ENCODE measurements at places on chromosomes 3 and 15.

GRCh38 chr3:186520957-186521842 lies 23.0 kb downstream of the CRYGS start:
- DNase-seq = no peak

DNA sequence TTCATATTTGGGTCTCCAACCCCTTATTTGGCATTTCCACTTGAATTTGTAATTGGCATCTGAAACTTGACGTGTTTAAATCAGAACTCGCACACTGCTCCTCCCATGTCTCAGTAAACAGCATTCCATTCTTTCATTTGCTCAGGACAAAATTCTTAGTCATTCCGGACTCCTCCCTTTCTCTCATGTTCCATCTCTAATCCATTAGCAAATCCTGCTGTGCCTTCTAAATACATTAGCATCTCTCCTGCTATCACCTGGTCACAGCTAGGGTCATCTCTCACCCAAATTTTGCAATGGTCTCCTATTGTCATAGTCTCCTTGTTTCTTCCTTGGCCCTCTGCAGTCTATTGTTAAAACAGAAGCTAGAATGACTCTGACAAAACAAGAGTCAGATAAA lies 119.9 kb upstream of the CADPS start:
- no peak for DNase-seq

GRCh38 chr15:38224486-38224885 lies 28.1 kb upstream of the SPRED1 start:
- DNase-seq = no peak

GRCh38 chr3:14142567-14143270 lies 17.9 kb downstream of the TMEM43 start:
- no peak for DNase-seq

DNA sequence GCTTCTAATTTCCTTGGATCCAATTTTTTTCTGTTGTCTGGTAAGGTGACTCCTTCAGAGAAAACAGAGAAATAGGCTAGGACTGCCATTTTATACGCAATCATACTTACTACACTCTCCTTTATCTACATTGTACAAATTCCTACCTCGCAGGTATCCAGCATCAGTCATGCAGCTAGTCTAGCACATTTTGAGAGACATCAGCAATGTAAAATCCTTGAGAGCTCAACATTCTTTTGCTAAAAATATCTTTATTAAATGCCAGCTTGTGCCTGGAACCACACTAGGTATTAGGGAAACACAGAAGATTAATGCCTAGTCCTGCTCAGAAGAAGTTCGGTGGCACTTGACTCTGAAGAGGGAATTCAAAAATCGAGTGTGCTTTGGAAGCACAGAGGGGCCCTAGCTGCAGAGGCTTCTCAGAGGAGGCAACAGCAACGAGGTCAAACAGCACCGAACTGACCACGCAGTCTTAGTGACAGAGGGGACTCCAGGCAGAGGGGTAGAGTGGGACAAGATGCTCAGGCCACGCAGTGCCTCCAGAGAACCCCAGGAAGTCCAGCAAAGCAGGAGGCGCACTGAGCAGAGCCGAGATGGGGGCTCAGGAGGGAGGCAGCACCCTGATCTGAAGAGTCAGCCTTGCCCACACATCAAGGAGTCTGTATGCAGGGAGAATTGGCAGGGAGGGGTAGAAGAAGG lies 3.5 kb downstream of the FAM174B start:
- DNase-seq = no peak

DNA sequence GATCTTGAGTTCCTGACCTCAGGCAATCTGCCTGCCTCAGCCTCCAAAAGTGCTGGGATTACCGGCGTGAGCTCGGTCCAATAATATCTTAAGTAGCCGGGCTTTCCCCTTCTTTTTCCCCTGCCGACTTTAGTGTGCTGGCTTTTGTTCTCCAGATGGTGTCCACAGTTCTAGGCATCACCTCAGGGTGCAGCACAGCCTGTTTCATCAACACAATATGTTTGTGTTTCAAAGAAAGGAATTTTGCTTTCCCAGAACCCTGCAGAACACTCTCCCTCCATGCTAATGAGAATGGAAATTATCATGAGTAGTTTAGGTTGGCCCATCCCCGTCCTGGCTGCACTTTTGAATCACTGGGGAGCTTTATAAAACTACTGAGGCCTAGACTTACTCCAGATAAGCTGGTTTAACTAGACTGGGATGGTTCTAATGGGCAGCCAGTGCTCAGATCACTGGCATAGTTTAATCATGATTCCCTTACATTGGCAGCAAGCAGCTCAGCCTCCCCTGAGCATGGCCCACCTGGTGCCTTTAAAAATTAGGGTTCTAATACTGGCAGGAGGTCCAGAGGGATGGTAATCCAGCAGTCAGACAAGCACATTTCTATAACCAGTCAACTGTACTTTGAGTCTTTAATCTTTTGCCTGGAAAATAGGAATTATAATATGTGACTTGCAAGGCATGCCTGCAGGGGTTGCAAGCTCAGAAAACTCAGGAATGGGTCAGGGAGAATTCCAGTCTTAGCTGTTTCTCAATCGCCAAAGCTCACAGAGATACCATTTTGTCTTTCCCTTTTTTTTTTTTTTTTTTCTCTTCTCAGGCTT lies 127.6 kb upstream of the RASGRP1 start:
- no peak for DNase-seq

All from GM03348 (cell line).